ENCODE measurements at places on chromosomes 6 and 20.

- DNase-seq = no peak
Observed at GRCh38 chr6:23174781-23175361, 605.5 kb downstream of the HDGFL1 start.

DNA sequence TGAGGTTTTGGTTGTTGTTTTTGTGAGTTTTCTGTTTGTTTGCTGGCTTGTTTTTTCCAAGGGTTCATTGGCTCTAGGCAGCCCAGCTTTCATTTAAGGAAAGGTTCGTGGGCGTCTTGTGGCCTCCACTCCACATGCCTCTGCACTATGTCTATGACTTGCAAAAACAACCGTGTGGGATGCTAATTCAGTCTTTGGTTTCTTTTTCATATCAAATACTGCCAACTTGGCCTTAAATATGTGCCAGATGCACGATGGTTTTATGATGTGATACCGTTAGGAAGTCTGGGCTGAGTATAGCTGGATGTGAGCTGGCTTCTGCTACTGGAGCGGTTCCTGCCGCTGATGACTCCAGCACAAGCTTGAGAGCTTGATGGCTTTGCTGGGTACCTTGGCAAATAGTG is 96.3 kb downstream of the BMP2 start:
- DNase-seq = no peak

- DNase-seq = peak; percentile 69
Observed at GRCh38 chr6:8983202-8983688, 547.9 kb upstream of the SLC35B3 start.

- no peak for DNase-seq
Observed at GRCh38 chr20:41861772-41862422, 243.7 kb upstream of the CHD6 start.

GRCh38 chr6:142474531-142475289 is 172.9 kb downstream of the ADGRG6 start:
- peak; percentile 7 for DNase-seq

- peak; percentile 74 for DNase-seq
Observed at GRCh38 chr6:166540631-166541331, 45.7 kb downstream of the RAMACL start.

- DNase-seq = no peak
Observed at GRCh38 chr6:39733704-39734103, 8.5 kb upstream of the KIF6 start.

DNA sequence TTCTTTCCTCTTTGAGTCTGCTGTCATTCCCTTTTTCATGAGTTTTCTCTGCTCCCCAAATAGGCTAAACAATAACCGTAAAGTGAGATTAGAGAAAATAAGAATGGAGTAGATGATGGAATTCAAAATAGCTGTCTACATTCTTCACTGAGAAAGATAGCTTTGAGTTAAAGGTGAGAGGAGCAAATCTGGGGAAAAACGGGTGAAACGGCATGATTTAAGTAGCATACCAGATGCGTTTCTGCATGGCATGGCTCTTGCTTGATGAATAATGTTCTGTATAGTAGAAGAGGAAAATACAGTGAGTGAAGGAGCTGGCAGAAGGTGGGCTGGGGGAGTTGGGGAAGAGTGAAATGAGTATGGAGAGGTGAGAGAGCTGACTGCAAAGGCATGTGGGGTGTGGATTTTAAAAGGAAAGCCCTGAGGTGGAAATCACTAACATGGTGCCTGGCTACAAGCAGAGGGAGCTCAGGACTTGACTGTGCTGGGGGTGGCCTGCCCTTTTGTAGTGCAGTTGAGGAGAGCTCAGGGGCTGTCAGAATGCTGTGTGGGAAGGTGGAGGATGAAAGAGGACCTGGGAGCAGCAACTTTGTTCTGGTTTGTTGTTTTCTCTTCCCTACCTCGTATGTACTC is 8.8 kb downstream of the BICRAL start:
- no peak for DNase-seq

GRCh38 chr6:105988321-105988720 is 97.8 kb upstream of the PRDM1 start:
- DNase-seq = no peak

- DNase-seq = no peak
Observed at GRCh38 chr6:154246723-154247118, 109.9 kb downstream of the IPCEF1 start.

GRCh38 chr20:47773371-47773786 is 11.9 kb downstream of the SULF2 start:
- no peak for DNase-seq

DNA sequence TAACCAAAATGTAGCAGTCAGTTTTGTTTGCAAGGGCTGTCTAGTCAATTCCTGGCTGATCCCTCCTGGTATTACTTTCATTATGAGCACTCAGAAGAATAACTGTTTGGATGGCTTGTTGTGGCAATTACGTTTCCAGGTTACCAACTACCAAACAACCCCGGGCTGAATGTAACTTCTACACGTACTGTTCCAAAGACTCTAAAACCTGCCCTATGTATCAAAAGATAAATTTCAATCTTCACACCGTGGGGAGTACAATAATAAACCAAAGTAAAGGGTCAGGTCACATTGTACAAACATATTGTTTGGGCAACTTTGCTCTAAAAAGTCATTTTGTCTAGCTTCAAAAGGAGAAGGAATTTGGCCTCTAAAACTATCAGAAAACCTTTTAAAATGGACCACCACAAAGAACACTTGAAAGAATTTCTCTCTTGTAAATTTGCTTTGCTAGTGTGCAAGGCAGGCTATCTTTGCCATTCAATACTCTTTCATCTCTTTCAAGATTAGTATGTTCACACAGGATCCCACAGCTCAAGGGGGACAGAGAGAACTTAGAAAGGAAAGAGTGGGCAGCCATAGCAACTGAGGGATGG is 27.6 kb downstream of the DCDC2 start:
- DNase-seq = no peak

Measured in activated CD4-positive, alpha-beta T cell treated with anti-CD3 and anti-CD28 coated beads for 48 hours (primary cell).